GM23248 (cell line): ENCODE measurements at places on chromosomes 7 and 10.

DNA sequence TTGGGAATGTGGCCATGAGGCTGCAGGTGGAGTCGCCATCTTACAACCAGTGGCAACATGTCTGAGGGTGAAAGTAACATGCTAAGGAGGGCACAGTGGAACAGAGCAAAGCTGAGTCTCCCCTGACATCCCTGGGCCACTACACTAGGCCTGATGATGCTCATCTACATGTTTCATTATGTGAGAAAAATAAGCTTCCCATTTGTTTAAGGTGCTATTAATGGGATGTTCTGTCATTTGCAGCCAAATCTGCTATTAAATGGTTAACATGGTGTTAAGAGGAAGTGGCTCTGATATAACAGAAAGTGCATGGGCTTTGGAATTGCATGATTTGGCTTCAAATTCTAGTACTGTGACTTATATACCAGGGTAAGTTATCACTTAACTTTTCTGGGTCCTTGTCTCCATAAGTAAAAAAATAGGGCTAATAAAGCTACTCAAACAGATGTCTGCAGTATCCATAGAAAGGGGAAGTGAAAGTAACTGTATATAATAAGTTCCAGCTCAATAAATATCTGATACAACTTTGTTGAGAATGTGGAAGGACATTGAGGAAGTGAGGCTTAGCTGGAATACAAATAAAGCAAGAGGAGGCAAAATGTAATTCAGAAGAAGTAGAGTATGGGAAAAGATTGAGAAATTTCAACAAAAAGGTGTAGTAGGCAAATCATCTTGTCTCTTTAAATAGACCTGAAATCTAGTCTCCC, 158.9 kb downstream of the RTKN2 start:
- DNase-seq = no peak

- no peak for DNase-seq
These were observed 41.8 kb upstream of the RABGEF1 start for GRCh38 chr7:66698652-66699205.

GRCh38 chr7:100166970-100167911, 1.2 kb downstream of the GAL3ST4 start:
- DNase-seq = no peak

GRCh38 chr7:111499027-111499426, 63.3 kb downstream of the IMMP2L start:
- peak; percentile 58 for DNase-seq

- no peak for DNase-seq
These were observed 3.9 kb upstream of the ADAM8 start for GRCh38 chr10:133280391-133281059.

DNA sequence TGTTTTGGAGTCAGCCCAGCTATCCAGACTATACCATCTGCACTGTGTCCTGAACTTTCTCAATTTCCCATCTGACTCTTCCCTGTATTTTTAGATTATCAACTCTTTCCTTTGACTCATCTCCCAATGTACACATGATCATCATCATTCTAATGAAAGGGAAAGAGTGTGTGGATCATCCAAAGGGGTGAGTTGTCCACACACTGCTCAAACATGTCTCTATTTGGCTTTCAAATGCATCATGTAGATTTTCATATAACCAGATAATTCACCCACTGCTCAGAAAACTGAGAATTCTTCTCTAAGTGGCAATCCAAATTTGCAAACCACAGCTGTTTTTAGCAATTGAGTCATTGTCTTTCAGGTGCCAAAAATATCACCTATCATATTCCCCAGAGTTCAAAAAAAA, 190.2 kb upstream of the HPS1 start:
- peak; percentile 61 for DNase-seq

GRCh38 chr10:79417266-79417665, 28.2 kb downstream of the ZCCHC24 start:
- no peak for DNase-seq

GRCh38 chr10:839550-840205, 91.8 kb downstream of the LARP4B start:
- no peak for DNase-seq

- peak; percentile 47 for DNase-seq
These were observed 17.5 kb upstream of the PRTFDC1 start for GRCh38 chr10:24969841-24970281.

DNA sequence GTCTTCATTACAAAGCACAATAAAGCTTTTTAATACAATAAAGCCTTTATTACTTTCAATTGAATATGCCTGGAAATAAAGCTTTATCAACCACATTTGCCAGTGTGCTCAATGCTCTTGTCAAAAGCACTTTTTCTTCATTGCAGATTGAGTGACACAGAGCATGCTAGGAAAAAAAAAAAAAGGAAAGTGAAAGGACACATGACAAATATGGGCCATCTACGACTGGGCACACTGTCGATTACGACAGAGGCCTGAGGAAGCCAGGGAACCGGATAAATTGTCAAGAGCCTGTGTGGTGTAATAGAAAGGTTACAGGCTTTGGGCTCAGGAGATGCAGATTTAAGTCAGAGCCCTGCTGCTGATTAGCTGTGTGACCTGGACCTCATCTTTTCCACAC, 84.8 kb upstream of the LRGUK start:
- no peak for DNase-seq

- DNase-seq = peak; percentile 70
These were observed 255.7 kb upstream of the MKLN1 start for GRCh38 chr7:131071786-131072504.

- peak; percentile 100 for DNase-seq
These were observed 25.9 kb downstream of the GPRIN2 start for GRCh38 chr10:46530249-46531186.

GRCh38 chr7:83410989-83411591, 237.8 kb downstream of the SEMA3E start:
- DNase-seq = peak; percentile 76

DNA sequence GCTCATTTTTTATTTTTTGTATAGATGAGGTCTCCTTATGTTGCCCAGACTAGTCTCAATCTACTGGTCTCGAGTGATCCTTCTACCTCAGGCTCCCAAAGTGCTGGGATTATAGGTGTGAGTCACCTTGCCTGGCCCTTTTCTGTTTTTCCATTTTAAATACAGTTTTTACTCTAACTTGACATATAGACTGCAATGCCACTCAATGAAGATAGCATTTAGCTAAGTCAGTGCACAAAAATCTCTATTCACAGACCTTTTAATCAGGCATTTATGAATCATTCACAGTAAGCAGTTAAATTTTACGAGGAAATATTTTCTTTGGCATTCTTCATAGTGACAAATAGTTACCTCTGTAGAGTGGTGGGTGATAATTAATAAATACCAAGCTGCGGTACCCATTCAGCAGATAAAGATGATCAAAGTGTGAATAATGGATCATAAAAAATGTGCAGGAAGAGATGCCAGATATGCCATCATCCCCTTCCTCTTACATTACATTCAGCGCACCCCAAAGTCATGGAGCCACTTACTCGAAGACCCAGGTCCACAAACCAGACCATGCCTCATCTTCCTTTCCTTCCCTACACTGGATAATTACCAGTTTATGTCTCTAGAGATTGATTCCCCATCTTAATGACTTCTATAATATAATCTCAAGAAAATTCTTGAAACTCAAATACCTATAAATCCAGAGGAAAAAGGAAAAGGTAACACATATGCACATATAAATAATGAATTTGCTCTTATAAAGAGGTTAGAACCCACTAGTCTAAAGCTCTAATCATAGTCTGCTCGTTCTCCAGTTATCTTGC, 56.0 kb downstream of the UBE2H start:
- DNase-seq = peak; percentile 66

DNA sequence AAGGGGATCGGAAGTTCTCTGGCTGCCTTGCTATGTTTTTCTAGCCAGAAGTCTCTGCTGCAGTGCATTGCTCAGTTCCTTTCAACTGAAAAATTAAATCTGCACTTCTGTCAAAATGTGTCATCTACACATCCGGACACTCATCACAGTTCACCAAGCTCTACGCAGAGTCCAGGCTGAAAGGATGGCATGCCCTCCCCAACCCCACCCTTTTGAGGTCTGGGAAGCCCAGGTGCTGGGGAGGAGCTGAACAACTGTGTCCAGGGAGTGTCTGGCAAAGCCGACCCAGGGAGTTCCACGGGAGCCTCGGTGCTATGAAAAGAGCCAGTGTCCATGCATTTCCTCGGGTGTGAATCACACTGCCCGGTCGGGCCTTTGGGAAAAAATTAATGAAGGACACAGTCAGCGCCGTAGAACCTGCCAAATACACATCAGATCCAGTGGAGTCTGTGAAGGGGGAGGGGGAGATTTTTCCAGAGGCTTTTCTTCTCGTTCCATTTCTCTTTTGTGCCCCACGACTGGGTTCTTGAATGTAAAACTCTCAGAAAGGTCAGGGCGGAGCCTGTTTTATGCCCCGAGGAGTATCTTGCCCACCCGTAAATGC, 757 bp upstream of the PALS2 start:
- DNase-seq = peak; percentile 81

DNA sequence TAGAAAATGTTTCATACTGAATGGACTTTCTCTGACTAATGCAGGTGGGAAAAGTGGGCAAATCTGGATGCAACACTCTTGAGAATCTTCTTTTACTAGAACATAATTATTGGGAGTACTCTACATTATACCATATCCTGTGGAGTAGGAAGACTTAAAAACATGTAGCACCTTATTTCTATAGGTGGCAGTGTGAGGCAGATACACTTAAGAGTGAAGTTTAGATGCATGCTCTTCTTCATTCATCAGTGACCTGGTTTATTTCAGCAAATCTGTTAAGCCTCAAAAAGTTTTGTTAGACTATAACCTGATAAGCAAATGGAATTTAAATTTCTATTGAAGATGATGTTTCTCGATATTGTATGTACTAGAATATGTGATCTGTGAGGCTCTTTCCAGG, 1087.1 kb upstream of the LRRN3 start:
- DNase-seq = no peak

DNA sequence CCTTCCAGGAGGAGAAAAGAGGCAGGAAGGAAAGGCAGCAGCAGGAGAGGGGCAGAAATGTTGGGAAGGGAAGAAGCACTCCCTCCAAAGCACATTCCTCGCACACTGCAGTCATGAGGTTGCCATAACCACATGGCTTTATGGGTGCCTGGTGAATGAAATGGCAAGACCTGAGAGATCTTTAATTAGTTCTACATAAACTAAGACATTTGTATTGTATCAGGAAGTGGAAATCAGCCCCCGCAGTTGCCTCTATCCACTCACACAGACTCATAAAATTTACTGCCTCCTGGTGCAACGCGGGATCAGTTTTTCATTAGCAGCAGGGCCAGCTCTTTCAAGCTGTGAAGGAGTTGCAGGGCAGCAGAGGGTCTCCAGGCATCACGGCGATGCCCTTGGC, 106.4 kb downstream of the COL13A1 start:
- no peak for DNase-seq

DNA sequence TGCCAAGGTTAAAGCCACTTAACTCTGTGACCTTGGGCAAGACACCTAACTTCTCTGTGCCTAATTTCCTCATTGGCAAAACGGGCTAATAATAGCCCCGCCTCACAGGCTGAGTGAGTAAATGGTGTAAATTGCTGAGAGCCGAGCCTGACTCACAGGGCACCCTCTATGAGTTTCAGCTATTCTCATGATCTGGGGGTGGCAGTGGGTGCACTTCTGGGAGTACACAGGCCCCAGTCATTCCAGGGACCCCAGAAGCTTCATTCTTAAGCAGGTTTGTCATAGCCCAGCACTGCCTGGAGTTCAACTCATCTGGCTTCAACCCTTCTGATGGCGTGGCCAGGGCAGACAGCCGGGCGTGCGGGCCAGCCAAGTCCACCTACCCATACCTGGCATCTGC, 137.2 kb downstream of the GRID1 start:
- DNase-seq = peak; percentile 57

GRCh38 chr7:2248984-2249694, 7.1 kb downstream of the NUDT1 start:
- DNase-seq = peak; percentile 98

- DNase-seq = no peak
These were observed 136.2 kb downstream of the SORCS3 start for GRCh38 chr10:104777086-104777799.

DNA sequence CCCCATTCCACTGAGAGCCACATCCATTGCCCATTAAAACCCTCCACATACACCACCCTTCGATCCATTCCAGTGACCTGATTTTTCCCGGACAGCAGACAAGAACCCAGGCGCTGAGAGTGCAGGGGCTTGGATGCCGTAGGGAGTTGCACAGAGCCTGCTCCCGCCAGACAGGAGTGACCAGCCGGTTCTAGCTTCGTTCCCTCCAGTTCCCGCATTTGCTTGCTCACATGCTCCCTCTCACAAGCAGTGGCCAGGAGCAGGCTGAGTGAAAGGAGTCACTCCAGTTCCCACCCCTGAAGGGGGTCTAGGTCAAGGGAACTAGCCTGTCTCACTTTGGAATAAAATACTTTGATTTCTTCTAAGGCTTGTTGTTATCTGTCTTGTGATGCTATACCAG, 119.5 kb downstream of the SKIDA1 start:
- DNase-seq = no peak

GRCh38 chr10:126628746-126629145, 41.7 kb downstream of the C10orf90 start:
- DNase-seq = no peak

GRCh38 chr10:78508955-78509748, 475.5 kb downstream of the RPS24 start:
- no peak for DNase-seq

DNA sequence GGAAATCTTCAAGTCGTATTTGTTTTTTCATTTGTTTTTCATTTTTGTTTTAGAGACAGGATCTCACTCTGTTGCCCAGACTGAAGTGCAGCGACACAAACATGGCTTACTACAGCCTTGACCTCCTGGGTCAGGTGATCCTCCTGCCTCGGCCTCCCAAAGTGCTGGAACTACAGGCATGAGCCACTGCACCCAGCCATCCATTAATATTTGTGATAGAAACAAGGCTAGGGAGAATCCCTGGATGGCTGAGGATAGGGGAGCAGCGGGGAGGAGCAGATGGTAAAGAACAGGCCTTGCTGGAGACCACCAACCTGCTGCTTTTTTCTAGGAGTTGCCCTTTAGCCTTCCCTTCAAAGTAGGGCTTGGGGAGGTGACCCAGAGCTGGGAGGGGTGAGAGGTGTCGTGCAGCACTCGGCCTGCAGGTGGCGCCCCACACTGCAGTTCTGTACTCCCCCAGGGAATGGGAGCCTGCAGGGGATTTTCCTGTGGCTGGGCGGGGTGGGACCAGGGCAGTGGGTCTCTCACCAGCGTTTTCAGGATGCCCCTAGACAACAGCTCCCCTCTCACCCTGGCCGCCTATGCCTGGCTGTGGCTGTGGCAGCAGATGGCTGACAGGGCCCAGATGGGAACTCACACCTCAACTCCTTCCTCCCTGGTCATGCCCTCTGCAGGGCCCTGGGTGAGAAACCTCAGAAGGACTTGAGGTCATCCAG, 12.6 kb upstream of the CDH23 start:
- DNase-seq = peak; percentile 53

DNA sequence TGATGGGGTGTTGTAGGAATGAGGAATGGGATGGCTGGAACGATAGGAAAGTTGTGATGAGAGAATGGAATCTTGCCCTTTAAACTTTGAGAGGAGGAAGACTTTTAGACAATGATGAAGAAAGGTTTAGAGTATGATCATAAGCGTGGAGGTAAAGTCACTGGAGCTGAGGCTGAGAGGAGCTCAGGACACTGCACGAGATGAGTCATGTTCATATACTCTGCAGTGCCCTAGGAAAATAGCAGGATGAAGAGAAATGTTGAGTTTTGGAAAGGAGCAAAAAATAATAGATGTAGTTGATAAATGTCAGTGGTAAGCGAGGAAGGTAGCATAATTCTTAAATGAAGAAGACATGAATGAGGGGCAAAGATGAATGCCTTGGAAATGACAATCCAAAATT, 28.3 kb upstream of the CUL1 start:
- DNase-seq = peak; percentile 19
